ENCODE measurements at places on chromosomes 2 and 18.

GRCh38 chr2:226687641-226688253, 111.9 kb downstream of the IRS1 start:
- peak; percentile 8 for DNase-seq

DNA sequence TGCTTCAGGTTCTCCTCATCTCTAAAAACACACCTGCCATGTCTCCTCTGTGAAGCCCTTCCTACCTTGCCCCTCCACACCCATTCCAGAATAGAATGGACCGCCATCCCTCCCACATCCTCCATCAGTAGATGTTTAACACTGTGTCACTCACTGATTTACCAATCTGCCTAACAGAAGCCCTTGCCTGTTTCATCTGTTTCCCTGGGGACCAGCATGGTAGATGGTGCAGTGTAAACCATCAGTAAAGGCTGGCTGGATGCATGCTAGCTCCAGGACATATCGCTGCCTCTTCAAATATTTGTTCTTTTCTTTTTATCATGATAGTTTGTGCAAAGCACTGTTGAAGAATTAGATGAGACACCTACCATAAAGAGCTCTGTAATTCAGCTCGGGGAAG, 271.4 kb downstream of the PIEZO2 start:
- no peak for DNase-seq

DNA sequence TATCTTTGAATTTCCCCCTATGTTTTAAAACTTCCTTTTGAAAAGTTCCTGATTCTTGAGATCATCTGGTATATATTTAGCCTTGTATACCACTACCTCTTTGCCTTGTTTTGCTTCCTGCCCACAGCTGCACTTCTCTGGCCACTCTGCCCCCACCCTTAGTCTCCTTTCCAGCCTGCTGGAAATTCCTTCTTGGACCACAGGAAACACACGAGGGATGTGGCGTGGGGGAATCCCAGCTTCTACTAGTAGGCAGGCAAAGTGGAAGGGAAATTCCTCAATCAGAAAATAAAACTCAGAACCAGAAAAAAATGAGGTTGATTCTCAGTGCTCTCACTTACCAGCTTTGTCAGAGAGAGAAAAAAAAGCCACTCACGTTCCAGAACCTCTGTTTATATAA, 13.4 kb downstream of the IL18RAP start:
- DNase-seq = no peak

DNA sequence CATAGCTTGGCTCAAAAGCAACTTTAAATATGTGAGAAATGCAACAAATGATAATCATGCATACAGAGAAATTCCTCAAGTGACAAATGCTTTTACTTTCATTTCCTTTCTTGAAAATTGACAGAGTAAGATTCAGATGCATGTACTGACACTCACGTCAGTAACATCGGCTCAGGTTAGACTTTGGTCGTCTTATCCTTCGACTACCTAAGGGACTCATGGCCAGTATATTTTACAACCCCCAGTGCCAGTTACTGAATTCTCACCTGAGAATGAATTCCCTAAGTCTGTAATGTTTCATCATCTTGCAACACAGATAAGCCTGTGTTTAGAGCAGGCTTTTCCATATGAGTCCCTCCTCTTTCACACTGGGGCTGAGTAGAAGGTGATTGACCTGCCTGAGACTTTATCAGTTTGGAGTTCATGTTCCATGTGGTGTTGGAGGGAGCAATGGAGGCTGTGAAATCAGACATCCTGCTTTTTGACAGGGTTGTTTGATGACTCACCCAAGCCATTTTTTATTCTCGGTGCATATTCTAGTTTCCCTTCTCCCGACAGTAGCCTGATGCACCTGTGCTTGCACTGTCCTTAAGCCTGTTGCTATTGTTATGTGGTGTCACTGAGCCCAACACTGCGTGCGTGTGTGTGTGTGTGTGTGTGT, 30.5 kb upstream of the ATP8B1 start:
- DNase-seq = peak; percentile 31

DNA sequence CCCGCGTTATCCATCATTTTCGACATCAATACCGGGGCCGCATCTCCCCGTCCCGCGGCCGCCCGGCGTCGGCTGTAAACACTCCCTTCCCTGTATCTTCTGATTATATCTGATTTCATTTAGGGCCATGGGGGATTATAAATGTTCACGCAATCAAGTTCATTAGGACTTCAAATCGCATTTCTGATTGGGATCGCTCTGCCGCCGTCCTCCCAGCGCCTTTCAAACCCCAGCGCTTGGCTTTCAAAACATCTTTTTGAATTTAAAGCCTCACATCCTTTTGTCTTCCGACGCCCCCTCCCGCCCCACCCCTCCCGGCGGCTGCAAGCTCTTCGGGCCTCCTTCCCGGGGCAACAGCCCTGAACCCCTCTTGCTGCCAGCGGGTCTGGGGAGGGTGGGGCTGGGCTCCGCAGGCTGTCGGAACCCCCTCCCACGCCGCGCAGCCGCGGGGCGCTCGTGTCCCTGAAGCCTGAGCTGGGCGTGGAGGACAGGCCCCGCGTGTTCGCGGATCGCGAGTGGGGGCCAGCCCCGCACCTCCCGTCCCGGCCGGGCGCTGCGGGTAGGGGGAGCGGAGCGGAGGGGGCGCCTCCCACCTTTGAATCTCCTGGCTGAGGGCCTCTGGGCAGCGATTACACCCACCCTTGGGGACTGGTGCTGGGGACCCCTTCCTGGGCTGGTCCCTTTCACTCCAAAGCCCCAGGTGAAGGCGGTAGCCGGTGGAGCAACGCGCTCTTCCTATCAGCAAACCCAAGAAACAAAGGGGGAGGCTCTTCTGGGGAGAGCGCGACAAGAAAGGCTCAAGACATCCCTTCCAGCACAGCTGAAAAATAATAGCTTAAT, 11.3 kb upstream of the GBX2 start:
- peak; percentile 22 for DNase-seq

DNA sequence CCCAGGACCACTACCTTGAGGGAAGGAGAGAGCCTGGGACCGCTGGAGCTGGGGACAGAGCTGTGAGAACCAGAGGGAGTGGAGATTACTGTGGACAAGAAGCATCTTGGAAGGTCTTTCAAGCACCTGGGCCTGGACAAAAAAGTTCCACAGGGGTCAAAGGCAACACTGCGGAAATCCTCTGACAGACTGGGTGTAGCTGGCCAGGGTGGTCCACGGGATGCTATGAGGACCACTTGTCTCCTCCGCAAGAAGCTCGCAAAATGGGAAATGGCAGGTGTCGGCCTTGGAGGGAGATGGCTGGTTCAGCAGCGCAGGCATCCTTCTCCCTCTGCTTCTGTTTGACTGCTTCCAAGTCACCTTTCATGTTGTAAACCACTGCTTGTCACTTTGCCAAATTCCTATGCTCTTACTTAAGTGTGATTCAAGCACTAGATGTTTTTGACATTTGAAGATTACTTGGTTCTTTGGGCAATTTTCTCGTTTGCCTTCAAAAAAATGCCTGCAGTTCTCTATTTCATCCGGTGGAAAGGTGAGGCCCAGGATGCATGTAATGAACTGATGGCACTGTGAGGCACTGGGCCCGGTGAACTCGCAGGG, 27.7 kb downstream of the KLHL29 start:
- DNase-seq = peak; percentile 70

GRCh38 chr2:232368311-232368731, 10.2 kb upstream of the ALPP start:
- DNase-seq = no peak

- DNase-seq = no peak
Measured at GRCh38 chr2:60533101-60534051, 20.1 kb downstream of the BCL11A start.

- no peak for DNase-seq
Measured at GRCh38 chr2:10204326-10205161, 82.0 kb downstream of the RRM2 start.

- peak; percentile 36 for DNase-seq
Measured at GRCh38 chr2:220076734-220077133, 449.3 kb downstream of the SLC4A3 start.

DNA sequence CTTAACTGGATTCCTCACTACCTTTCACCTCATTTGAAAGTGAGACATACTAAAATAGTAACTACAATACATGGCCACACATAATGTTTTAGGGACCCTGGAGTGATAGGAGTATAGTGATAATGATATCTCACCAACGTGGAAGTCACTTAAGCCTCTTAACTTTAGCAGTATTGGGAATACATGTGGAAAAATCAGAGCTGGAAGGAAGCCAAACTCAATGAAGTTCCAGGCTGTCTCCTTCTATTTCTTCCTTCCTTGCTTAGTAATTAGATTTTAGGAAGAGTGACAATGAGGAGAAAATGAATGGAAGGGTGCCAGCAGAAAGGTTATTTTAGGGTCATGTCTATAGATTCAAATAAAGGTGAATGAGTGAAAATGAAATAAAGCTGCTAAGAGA, 387.3 kb downstream of the PLCL1 start:
- DNase-seq = no peak

- no peak for DNase-seq
Measured at GRCh38 chr2:233466991-233467603, 99.5 kb downstream of the USP40 start.

DNA sequence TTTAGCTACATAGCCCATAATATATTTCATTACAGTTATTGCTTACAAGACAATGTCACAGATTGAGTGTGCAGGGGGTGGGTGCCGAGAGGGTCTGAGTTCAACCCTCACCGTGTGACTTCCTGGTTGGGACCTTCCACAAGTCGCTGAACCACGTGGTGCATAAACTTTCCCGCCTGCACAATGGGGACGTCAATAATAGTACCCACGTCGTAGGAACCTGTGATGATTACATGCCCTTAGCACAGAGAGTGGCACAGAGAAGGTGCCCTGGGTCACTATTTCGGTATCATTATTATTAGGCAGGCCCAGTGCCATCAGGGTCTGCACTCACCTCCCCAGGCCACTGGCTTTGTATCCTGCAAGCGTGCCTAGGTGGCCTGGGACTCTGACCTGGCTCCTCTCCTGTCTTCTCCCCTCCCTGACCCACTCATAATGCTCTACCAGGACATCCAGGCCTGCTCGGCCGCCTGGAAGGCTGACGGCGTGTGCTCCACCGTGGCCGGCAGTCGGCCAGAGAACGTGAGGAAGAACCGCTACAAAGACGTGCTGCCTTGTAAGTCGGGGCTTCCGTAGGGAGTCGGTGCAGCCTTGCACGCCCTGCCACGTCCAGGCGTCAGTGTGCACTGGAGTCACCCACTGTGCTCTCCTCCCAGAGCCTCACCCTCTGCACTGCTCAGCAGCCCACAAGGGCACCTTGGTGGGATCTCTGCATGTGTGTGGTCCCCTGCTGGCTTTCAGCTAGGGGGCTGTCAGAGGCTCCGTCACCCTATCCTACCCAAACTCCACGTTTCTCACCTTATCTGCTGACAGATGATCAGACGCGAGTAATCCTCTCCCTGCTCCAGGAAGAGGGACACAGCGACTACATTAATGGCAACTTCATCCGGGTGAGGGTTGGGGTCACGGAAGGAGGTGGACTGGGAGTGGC, 2.8 kb downstream of the PTPN18 start:
- DNase-seq = no peak

DNA sequence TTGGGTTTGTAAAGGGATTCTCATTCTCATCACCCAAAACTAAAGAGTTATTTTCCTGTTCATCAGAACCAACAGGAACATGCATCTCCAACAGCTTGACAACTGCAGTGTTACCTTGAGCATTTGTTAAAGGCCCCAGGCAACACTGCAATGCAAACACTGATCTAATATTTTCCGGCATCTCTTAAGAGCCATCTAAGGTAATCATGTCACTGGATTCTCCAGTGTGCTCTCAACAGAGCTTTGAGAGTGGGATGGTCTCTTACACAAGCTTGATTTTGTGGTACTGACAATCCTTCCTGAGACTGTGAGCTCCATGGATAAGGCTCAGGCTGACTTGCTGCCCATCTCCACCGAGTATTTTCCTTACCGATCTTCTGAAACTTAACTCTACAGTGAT, 90.5 kb upstream of the ITGB6 start:
- no peak for DNase-seq

GRCh38 chr2:112062894-112063293, 7.8 kb downstream of the TMEM87B start:
- DNase-seq = no peak

GRCh38 chr2:214604861-214605260, 194.0 kb downstream of the VWC2L start:
- no peak for DNase-seq

GRCh38 chr18:635171-635570, 22.3 kb upstream of the TYMS start:
- DNase-seq = no peak
